ENCODE measurements at places on chromosomes 2 and 18.

DNA sequence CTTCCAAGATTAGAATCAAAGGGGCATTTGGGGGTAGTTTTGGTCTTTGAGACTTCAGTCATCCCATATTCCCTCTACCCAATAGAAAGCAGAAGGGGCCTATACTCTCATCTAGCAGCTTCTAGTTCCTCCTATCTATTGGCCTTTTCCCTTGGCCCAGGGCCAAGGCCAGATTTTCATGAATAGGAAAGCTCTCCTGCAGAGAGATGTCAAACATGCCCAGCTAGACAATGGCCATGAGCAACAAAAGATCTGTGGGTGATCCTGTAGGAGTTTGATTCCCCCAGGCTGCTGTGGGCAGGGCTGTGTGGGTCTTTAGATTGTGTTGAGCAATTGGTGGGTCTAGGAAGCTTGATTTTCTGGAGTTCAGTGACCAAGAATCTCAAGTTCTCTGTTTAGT lies 2.9 kb upstream of the ADCYAP1 start:
- no peak for DNase-seq

- DNase-seq: no peak
These were observed 25.5 kb upstream of the RALBP1 start for GRCh38 chr18:9449600-9450414.

DNA sequence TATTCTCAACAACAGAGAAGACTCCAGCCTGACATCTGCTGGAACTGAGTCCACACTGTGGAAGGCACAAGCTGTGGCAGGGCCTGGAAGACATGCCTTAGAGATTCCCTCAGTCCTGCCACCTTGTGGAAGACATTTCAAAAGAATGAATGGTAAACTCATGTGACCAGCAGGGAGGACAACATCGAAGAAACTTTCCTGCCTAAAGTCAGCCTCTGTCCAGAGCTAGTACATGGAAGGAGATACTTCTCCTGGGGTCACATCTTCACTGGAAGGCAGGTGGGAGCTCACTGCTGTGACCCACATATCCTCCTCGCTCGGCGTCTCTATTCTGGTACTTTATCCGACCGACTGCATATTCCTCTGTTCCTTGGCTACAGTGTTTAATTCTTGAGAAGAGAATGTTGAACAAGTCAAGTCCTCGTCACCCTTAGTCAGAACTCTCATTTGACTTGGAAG lies 59.5 kb downstream of the PUM2 start:
- DNase-seq: no peak

DNA sequence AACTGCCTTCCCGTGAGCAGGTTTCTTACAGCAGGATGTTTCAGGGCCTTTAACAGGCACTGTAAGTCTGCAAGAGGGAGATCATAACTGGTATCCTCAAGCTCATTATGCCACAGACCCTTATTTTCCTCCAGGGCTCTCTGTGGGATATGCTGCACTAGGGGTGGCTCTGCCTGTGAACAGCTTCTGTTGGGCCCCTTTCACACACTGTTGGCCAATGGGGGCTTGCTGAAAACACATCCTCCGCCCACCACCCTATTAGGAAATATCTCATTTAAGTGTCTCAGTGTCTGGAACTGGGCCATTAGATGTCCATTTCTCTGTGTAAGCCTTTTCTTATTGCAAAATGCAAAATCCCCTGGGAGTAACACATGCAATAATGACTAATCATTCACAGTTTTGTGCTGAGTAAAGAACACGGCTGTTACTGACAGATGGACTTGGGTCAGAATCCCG lies 414.3 kb upstream of the HS6ST1 start:
- no peak for DNase-seq

- DNase-seq: no peak
These were observed 59.4 kb downstream of the RNF152 start for GRCh38 chr18:61833387-61833786.

GRCh38 chr18:31789409-31789808 lies 28.7 kb upstream of the SLC25A52 start:
- DNase-seq: no peak

DNA sequence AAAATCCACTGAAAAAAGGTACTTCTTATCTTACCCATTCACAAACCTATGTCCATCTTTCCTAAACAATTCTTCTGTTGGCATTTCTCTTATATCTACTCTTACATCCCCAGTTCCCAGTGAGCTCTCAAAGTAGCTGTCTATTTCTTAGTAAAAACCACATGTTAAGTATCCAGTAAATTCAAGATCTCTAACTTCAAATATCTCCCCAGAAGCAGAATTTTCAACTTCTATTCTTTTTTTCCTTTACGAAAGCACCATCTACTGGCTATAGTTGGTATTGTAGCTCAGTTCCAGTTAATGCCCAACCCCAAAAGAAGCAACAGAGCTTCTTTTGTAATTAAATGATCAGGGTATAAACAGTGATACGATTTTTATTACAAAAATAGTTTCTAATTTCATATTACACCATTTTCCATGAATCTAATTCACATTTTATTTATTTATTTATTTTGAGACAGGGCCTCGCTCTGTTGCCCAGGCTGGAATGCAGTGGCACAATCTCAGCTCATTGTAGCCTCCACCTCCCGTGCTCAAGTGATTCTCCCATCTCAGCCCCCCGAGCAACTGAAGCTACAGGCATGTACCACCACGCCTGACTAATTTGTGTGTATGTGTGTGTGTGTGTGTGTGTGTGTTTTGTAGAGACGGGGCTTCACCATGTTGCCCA lies 28.5 kb downstream of the HRH4 start:
- DNase-seq: no peak

GRCh38 chr2:64063924-64064331 lies 44.7 kb upstream of the VPS54 start:
- no peak for DNase-seq

GRCh38 chr18:4705894-4706293 lies 250.8 kb upstream of the DLGAP1 start:
- no peak for DNase-seq

DNA sequence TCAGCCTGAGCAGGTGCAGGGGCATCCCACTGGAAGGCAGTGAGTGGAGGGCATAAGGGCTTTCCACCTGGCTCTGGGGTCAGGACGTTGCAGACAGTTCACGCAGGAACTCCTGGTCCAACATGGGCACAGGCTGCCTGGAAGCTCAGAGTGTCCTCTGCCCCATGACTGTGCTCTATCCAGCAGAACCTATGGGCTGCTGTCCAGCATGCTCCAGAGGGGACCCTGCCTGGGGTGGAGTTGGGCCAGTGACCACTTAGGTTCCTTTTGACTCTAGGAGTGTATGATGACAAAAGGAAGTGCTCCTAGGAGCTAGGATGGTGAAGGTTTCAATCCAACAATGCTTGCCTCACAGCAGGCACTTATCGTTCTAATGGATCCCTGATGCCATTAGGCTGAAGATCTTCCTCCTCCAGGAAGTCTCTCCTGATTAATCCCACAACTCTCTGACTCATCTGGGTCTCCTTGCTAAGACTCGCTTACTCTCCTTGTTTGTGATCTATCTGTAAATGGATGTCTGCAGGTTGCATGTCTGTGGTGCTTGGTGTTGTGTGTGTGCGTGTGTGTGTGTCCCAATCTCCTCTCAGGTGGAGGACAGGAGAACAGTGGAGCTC lies 224.0 kb downstream of the CELF4 start:
- DNase-seq: no peak

- DNase-seq: no peak
These were observed 190.1 kb downstream of the LRP1B start for GRCh38 chr2:141940709-141941108.

- no peak for DNase-seq
These were observed 74.6 kb upstream of the GPC1 start for GRCh38 chr2:240360645-240361475.

GRCh38 chr2:2022941-2023586 lies 278.7 kb upstream of the PXDN start:
- DNase-seq: no peak

- DNase-seq: no peak
These were observed 680 bp downstream of the TTN start for GRCh38 chr2:178806543-178806942.

DNA sequence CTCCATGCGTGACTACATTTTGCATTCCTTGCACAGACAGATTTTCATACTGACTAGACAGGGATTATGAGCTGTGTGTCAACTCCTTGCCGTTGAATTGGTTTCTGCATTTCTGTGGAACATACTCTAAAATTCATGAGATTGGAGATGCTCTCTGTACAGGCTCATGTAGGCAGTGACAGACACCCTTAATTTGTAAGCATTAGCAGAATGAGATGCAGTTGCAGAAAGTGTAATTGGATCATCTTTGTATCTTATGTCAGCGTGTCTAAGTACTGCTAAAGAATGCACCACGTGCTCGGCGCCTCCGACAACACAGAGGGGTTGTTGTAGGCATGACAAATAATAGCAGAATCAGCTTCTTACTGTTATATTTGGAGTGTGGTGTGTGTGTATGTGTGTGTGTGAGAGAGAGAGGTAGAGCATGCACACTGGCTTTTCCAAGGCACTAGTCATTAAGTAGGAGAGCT lies 212.4 kb downstream of the CMPK2 start:
- no peak for DNase-seq

DNA sequence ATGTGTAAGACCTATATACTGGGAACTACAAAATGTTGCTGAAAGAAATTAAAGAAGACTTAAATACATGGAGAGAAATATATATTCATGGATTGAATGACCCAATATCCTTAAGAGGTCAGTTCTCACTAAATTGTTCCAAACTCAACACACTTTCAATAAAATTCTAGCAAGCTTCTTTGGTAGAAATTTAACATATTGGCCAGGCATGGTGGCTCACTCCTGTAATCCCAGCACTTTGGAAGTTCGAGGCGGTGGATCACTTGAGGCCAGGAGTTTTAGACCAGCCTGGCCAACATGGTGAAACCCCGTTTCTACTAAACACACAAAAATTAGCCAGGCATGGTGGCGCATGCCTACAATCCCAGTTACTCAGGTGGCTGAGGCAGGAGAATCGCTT lies 33.6 kb upstream of the MYCN start:
- no peak for DNase-seq

DNA sequence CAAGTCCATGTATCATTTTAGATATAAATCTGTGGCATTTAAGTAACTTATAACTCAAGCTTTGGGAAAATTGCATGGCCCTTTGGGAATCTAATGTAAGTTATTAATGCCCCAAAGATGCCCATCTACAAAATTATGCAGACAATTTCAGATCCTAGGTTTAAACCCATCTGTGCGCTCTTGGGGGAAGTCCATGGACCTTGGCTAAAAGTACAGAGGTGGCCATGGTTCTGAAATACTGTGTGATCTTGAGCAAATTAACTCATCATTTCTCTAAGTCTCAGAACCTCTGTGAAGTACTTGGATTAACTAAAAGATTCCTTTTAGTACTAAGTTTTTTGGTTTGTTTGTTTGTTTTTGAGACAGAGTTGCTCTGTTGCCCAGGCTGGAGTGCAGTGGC lies 19.5 kb downstream of the INPP1 start:
- no peak for DNase-seq

DNA sequence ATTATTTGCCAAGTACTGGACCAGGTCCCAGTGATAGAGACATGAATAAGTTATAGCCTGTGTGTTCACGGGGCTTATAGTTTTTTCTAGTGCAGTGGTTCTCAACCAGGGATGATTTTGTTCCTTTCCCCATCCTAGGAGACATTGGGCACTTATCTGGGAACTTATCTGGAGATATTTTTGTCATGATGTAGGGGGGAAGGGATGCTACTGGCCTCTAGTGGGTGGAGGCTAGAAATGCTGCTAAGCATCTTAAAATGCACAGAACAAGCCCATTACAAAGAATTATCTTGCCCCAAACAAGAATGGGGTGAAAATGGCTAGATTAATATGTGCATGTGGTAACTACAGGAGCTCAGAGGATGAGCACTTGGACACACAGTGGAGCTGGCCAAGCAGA lies 75.2 kb downstream of the KLHL29 start:
- no peak for DNase-seq

DNA sequence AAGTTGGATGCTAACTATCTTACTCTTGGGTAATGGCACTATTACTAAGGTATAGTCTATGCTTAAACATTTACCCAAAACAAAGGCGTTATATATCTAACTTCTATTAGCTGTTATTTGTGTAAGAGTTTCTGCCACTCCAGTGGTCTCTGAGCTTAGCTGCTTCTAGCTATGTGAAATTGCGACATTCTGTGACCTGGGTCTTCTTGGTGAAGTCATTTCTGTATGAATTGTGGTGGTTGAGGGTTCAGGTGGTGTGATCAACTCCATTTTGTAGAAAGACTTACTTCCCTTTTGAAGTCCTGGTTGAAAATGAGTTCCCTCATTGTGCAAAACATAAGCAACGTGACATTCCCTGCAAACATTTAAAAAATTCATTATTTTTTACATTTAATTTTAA lies 221.6 kb downstream of the PIK3C3 start:
- DNase-seq: no peak

- no peak for DNase-seq
These were observed 32.9 kb upstream of the EHBP1 start for GRCh38 chr2:62672601-62673000.

DNA sequence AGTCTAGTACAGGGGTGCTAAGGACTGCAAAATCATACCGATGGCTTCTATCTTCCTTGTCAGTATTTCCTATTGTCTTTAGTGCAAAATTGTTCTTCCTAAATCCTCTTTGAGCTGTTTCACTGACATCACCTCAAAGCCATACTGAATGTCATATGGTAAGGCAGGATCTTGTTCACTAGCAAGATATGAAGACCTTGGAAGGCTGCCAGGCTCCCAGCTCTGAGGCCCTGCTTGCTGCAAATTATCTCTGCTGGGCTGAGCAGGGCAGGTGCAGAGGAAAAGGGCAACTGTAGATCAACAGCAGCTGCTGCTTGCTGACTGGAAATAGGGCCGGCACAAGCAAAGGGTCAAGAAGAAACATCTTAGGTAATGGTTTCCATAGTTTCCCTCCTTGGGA lies 58.2 kb downstream of the PMAIP1 start:
- no peak for DNase-seq

- no peak for DNase-seq
These were observed 23.7 kb downstream of the TIMM21 start for GRCh38 chr18:74171910-74172606.

- peak; percentile 5 for DNase-seq
These were observed 633 bp upstream of the RNF152 start for GRCh38 chr18:61893309-61893970.

DNA sequence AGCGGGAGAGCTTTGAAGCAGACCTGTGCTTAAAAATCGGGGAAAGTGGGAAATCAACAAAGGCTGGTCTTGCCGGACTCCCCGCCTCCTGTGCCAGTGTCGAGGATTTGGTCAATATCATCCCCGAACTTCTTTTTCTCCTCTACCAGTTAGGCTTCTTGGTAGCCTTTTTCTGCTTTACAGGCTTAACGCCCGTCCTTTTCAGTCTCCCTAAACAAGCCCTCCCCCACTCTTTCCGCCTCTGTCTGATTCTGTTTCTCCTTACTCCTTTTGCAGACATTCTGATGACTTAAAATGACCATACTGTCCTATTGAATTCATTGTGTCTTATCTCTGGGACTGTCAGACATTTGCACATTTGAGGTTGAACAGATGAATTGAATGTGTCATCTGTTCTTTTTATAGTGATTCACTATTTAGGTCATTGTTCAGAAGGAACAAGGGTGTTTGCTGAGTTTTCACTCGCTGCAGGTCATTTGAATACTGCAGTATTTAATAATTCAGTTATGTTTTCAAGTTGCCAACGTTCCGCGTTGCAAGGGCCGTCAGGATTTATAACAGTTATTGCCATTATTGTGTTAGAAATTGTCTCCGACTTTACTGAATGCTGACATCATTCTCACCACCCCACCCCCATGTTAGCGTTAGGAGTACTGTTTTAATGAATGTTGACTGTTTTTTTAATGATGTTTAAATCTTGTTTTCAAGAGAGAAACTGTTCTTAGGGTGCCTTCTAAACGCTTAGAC lies 1.1 kb downstream of the ITGAV start:
- no peak for DNase-seq

- no peak for DNase-seq
These were observed 17.7 kb downstream of the PAX8 start for GRCh38 chr2:113260991-113261390.
